Parietal lobe (tissue), 2 donors: ENCODE measurements at places on chromosomes 4 and X. TPM values are rescaled to one million over a fixed set of nuclear protein-coding genes. Genes with fewer than 3 reads are reported as not detected.

SLC2A9 gene
- total RNA-seq, result 7.2 TPM

NRK gene
- total RNA-seq, result 1.3 TPM

PABPC1L2A gene
- total RNA-seq, result 0.94 TPM

GUCY1A1 gene
- total RNA-seq, result 72.6 TPM

TEX13D gene
- not detected for total RNA-seq

KLF3 gene
- 30.0 TPM for total RNA-seq

IQSEC2 gene
- total RNA-seq, result 18.2 TPM

FAM149A gene
- 39.8 TPM for total RNA-seq

SLC26A1 gene
- 6.3 TPM for total RNA-seq

KCNIP4 gene
- total RNA-seq, result 12.5 TPM

FGB gene
- total RNA-seq, result not detected

CDKL5 gene
- 92.6 TPM for total RNA-seq

APOO gene
- 32.9 TPM for total RNA-seq

LPAR4 gene
- 3.8 TPM for total RNA-seq

CPZ gene
- total RNA-seq, result 0.31 TPM

LUZP4 gene
- not detected for total RNA-seq

SHROOM4 gene
- total RNA-seq, result 3.8 TPM

DEFB131A gene
- not detected for total RNA-seq

ARMCX5 gene
- 49.5 TPM for total RNA-seq

PUDP gene
- total RNA-seq, result 11.6 TPM

SPANXB1 gene
- total RNA-seq, result not detected
